CD8-positive, alpha-beta T cell (primary cell): ENCODE measurements at places on chromosomes 16 and 17.
A peak's percentile ranks its signal among the peaks of the same experiment; 100 is the strongest.

GRCh38 chr16:79593754-79594153, 6.8 kb downstream of the MAF start:
- no peak for DNase-seq

GRCh38 chr16:8720080-8720966, 45.9 kb downstream of the ABAT start:
- no peak for DNase-seq

GRCh38 chr17:51474764-51475163, 214.4 kb downstream of the UTP18 start:
- no peak for DNase-seq

GRCh38 chr17:70989280-70989679, 819.9 kb downstream of the KCNJ2 start:
- DNase-seq = no peak

GRCh38 chr17:39351508-39351907, 49.9 kb downstream of the FBXL20 start:
- no peak for DNase-seq

DNA sequence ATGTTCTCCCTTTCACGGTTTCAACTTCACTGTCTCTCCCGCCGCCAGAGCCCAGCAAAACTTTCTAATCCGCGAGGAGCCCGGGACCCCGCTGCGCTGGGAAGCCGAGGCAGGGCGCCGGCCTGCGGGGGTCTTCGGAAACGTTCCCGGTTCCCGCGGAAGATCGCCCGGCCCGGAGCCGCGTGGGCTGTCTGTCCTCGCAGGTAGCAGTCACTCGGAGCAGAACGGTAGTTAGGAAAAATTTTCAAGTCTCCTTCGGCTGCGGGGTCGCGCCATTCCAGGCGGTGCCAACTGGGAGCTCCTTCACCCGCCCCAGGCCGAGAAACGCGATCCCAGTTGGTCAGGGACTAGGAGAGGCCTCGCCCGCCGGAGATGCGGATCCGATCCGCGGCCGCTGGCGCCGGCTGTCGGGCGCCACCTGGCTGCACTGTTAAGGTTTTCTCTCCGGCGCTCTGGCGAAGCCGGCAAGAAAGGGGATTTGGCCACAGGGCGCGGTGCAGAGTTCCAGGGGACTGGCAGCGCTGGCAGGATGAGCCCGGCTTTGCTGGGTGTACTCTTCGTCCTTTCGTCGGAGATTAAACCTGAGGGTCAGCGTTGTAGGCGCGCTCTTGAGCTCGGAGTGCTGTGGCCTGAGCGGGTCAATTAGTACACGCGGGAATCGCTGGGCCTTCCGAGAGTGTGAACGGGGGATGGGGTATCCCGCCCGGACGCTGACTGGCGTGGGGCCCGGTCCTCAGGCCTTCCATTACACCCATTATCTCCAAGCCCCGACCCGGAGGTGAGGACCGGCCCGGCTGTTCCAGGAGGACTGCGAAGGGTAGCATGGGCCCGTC, 135.4 kb downstream of the KCNJ12 start:
- DNase-seq = peak; percentile 69

GRCh38 chr16:4683255-4684057, 9.9 kb upstream of the NUDT16L1 start:
- DNase-seq = no peak

- DNase-seq = no peak
Observed at GRCh38 chr16:5066511-5066910, 755 bp upstream of the C16orf89 start.

DNA sequence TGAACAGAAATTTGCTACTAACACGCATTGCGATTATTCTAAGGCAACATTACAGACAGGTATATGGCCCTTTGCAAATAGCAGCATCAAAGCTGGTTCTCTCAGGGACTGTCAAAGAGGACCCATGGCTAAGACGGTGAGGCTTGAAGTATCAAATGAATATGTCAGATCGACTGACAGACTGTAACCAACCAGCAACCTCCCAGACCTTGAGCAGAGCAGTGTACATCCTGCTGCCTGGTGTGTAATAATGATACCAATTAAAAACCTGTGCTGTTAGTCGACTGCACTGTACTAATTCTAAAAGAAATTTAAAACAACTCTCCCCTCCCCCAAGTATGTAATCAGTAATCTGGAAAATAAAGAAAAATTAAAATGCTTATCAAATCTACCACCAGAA, 35.9 kb upstream of the GHDC start:
- no peak for DNase-seq

DNA sequence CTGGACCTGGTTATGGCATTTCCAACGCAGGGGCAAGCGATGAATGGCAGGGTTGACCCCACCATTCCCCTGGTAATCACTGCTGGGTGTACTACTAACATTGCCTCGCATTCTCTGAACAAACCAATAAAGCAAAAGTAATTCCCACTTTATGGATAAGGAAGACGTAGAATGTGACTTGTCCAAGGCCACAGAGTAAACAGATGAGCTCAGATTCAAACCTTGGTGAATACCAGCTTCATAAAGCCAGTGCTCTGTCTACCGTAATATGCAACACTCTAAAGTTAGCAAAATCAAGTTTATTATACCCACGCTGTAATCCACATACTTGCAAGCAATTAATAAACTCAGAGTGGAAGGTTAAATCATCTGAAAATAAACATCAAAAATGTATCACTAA, 59.6 kb downstream of the ANKFY1 start:
- DNase-seq = no peak

- no peak for DNase-seq
Observed at GRCh38 chr17:6021011-6021400, 49.2 kb upstream of the WSCD1 start.

DNA sequence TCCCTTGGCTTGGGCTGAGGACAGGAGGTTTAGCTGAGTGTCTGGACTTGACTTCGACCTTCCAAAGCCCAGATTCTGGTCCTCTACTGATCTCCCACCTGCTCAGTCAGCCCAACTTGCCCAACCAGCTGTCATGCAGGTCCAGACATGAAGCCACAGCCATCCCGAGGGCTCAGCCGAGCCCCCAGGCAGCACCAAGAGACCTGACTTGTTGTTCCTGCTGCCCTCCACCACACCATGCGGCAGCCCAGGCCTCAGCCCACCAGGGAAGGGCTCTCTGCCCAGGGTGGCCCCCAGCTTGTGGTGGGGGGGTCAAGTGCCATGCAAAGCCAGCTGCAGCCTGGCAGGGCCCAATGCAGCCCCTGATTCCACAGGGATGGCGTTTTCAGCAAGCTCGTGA, 17.2 kb upstream of the CACNG4 start:
- DNase-seq = no peak

- peak; percentile 23 for DNase-seq
Observed at GRCh38 chr16:10386517-10387100, 748 bp downstream of the ATF7IP2 start.

- DNase-seq = no peak
Observed at GRCh38 chr17:31672161-31672819, 186.8 kb downstream of the COPRS start.

GRCh38 chr16:65731833-65732232, 610.0 kb upstream of the CDH11 start:
- no peak for DNase-seq

DNA sequence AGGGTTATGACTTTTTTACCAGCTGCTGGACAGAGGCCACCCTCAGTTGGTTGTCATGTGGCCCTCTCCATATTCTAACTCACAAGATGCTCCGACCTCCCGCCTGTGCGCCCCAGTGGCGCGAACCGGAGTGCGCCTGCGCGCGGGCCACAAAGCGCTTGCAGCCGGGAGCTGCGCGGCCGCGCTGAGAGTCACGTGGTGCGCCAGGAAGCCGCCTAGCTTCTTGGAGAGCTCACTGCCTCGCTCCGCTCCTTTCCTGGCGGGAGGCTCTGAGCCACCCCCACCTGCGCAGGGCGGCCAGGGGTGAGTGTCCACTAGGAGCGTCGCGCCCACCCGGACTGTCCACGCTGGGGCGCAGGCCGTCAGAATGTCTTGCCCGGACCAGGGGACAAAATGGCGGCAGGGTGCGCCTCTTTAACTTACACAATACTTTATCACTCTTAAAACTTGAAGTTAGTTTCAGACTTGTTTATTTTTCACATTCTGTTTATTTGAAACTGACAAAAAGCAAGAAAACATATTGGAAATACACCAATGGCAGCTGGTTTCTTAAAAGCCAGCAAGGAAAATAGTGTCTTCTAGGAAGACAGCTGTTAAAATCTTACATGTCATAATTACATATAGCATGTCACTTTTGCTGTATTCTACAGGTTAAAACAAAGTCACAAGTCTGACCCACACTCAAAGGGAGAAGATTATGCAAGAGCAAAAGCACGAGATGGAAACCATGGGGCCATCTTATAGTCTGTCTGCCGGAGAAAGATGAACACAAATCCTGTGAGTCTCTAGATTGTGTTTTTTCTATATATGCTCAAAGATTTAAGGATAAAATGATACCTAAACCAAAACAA, 357.9 kb downstream of the CNTNAP4 start:
- no peak for DNase-seq

- no peak for DNase-seq
Observed at GRCh38 chr16:90046971-90047713, 27.9 kb upstream of the DBNDD1 start.

DNA sequence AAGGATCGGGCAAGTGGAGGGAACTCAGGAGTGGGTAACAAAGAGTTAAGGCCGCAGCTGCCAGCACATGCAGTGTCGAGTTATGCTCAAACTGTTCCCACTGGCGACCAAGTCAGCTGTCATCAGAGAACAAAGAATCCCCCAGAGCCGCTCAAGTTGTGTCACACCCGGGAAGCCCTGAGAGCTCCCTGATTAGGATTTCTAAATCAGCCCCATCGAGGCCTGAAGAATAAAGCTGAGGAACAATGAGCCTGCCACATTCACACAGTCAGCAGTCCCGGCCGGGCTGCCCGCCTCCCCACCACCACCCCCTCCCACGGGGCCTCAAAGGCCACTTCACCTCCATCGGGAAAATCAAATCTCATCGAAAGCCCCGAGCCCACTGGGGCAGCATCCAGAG, 84.5 kb downstream of the SOX9 start:
- DNase-seq = no peak

DNA sequence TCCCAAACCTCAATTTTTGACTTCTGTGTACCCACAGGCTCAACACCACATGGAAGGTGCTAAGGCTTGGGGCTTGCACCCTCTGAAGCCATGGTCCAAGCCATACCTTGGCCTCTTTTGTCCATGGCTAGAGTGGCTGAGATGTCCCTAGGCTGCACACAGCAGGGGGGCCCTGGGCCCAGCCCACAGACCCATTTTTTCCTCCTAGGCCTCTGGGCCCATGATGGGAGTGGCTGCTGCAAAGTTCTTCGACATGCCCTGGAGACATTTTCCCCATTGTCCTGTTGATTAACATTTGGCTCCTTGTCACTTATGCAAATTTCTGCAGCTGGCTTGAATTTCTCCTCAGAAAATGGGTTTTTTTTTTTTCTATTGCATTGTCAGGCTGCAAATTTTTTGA, 47.0 kb downstream of the TBC1D26 start:
- DNase-seq = no peak

GRCh38 chr17:17876959-17877528, 40.3 kb upstream of the SREBF1 start:
- DNase-seq = no peak

DNA sequence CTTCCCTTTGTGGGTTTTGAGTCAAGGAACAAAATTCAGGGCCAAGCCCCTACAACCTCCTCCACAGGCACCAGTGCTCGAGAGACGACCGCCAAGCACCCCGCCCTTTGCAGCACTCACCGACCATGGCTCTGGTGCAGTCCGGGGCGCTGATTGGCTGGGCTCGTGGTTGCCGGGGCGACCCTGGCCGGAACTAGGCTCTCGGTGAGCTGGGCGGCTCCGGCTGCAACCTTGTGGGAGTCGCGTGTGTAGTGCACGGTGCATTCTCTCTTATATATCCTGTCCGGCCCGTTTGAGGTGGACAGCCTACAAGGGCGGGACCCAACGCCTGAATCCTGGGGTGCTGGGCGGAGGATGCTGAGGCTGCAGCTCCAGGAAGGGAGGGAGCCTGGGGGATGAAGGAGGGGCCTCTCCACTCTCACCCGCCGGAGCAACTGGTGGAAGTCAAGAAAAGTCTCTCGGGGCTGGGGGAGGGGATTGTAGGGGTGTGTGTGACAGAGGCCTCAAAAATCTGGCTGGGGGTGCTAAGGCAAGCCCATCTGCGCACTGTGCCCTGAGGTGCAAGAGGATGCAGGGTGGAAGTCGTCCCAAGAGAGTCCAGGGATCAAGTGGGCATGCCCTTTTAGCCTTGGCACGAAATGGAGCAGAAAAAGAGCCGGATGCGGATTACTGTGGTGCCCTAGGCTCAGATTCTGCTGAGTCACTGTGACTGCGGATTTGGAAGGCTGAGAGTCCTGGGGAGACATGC, at the start of gene NQO1:
TSS of gene NQO1 (minus strand) at position 248 of the 748 bp plus-strand sequence. CDS start at position 127, 121 bp downstream.
- peak; percentile 88 for DNase-seq

- DNase-seq = no peak
Observed at GRCh38 chr17:13474073-13474800, 127.5 kb downstream of the HS3ST3A1 start.

- no peak for DNase-seq
Observed at GRCh38 chr16:3536851-3537250, 36.0 kb downstream of the CLUAP1 start.

DNA sequence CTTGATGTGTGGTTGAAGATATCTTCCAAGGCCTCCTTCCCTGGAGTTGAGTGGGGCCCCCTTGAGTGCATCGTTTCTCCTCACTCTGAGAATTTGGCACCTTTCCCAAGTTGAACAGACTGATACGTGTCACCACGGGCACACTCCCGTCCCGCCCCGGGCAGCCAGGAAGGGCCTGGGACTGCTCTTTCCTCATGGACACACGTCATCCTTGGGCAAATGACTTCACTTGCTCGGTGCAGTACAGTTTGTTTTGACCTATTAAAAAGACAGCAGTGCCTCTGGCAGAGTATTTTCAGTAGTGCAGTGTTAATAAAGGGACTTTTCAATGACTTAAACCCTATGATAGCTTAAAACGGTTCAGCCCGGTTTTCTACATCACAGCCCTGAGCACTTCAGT, 59.9 kb downstream of the SEC14L1 start:
- DNase-seq = no peak

DNA sequence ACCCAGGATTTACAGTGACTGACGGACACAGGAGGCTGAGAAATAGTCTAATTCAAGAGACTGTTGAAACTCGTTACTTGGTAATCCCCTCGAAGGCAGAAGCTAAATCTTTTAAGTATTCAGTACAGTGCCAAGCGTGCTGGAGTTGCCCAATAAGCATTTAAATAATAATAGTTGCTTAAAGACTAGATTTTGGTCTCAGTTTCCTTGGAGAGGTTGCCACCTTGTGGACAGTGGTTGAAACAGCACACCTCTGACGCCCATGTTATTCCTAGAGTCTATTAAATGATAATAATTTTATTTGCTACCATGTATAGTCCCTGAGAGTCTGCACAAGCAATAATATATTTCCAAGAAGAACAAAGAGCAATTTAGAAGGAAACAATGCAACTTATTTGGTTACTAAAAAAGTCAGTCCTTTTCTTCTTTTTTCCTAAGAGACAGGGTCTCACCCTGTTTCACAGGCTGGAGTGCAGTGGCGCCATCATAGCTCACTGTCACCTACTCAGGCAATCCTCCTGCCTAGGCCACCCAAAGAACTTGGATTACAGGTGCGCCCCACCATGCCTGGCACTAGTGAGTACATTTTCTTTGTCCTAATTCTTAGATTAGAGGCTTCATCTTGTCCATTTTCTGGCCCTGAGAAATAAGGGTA, 138.0 kb upstream of the NUDT7 start:
- DNase-seq = peak; percentile 39

DNA sequence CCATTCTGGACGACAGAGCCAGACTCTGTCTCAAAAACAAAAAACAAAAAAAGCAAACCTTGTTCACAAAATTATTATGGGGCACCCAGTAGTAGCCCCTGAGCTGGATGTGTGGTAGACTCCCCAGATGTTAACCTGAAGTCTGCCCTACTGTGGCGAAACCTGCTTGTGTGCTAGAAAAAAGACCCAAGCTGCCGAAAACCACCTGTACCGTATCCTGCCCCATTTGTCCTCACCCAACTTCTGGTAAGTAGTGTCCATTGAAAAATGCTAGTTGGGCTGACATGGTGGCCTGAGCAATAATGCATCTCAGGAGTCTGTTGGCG, 9.1 kb downstream of the RMI2 start:
- no peak for DNase-seq
